Stimulated activated CD4-positive, alpha-beta T cell treated with anti-CD3 and anti-CD28 coated beads, Interleukin-4, amount 100 ng/mL, for 1 hour (primary cell): ENCODE measurements at places on chromosomes 4 and X.

DNA sequence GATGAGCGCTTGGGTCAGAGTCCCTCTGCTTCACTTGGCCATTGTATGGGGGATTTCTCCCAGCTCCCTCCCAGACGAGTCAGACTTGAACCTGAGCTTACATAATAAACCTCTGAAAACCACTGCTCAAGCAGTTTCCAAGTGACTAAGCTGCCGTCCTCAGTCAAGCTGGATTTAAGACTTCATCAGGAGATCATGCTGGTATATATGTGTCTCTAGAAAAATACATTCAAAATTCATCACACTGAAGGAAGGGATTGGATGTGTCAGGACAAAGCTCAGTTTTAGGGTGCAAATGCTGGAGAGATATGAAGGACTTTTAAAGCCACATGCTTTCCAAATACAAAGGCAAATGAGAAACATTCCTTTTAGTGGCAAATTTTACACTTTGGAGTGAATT is 114.3 kb downstream of the QDPR start:
- no peak for DNase-seq

DNA sequence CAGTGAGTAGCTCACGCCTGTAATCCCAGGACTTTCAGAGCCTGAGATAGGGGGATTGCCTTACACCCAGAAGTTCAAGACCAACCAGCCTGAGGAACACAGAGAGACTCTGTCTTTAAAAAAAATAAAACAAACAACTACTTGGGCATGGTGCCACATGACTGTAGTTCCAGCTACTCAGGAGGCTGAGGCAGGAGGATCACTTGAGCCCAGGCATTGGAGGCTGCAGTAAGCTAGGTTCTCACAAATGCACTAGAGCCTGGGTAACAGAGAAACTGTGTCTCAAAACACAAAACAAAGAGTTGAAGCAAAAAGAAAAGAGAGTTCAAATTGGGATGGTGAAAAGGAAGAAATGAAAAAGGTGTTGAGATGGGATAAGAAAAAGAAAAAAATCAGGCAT is 10.8 kb downstream of the CAMK2D start:
- no peak for DNase-seq

GRCh38 chr4:48654015-48654664 is 125.9 kb downstream of the FRYL start:
- DNase-seq, result no peak

DNA sequence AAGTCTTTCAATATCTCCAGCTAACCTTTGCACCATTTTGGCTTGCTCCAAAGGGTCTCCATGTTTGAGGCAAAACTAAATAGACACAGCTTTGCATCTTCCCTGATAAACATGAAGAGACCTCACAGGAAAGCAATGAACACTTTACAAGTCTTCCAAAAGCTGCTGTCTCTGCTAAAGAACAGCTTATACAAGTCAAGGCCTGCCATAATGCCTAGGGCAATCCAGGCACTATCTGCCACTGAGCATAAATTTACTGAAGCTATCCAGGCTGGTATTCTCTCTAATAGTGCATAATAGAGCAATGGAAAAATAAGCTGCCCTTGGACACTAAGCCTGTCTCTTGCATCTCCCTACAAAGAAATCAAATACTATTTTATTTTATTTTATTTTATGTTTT is 60.1 kb upstream of the S100G start:
- DNase-seq, result no peak

- DNase-seq, result no peak
Measured at GRCh38 chr4:144410230-144410783, 235.6 kb upstream of the HHIP start.

GRCh38 chr4:150482581-150482980 is 99.4 kb upstream of the MAB21L2 start:
- no peak for DNase-seq

DNA sequence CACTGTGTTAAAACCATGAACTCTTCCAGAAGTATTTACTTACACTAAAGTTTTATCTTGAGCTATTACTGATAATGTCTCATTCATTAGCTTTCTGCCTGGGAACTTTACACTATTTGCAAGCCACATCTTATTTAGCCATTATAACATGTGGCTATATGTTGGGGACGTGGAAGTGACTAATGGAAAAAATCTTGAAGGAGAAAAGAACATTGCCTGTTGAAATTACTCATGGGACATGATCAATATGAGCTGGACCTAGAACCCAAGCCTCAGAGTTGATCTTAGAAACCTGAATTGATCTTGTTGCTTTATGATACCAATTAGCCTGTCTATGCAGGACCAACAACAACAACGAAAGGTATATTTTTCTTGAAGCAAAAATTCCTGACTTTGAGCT is 22.5 kb upstream of the ARHGAP6 start:
- DNase-seq, result no peak

- no peak for DNase-seq
Measured at GRCh38 chr4:69775321-69775867, 15.0 kb upstream of the SULT1B1 start.

- no peak for DNase-seq
Measured at GRCh38 chr4:121472937-121473721, 92.3 kb upstream of the QRFPR start.

GRCh38 chr4:47510506-47511143 is 25.6 kb downstream of the ATP10D start:
- DNase-seq, result no peak

DNA sequence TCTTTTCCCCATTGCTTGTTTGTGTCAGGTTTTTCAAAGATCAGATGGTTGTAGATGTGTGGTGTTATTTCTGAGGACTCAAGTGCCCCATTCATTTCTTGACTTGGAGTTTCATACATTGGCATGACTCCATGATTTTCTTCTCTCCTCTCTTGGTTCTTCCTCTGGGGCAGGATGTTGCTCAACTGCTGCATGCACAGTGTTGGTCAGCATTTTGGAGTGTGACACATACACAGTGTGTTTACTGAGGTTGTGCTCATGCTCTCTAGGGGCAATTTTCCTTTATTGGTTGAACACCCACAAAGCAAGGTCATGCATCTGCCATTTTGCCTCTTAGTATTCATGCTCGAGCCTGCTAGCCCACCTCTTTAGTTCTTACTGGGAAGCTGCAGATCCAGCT is 1993.8 kb downstream of the ARAP2 start:
- DNase-seq, result no peak

- DNase-seq, result no peak
Measured at GRCh38 chr4:184096561-184097240, 121.0 kb downstream of the ENPP6 start.

DNA sequence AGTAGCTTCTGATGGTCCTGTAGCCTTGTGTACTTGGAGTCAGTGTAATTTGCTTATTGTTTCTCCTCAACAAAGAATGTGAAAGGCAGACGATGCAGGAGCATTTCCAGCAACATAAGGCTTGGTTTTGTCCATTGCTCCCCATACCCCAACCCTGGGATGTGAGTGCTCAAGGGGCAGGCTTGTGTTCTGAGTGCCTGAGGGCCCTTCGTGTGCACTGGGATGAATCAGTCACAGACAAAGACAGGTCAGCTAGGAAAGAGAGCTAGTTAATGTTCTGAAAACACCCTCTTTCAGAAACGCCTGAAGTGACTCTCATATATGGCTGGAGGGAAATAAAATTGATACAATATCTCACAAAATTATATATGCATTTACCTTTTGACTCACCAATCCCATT is 59.1 kb downstream of the PRPS1 start:
- no peak for DNase-seq

DNA sequence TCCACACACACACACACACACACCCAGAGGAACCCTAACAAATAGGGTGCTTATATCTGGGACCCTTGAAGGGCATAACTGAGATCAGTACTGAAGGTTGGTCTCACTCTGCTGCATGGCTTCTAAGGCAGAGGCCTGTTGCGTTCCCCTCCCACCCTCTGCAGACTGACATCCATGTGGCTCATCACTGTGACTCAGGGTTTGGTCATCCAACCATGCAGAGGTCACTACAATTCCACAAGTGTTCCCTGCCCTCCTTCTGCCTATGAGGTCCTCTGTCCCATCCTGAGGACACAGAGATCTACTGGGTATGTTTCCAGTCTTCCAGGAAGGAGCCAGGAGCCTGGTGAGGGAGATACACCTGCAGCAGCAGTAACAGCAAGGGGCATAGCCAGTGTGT is 55.8 kb downstream of the XAGE2 start:
- DNase-seq, result no peak

DNA sequence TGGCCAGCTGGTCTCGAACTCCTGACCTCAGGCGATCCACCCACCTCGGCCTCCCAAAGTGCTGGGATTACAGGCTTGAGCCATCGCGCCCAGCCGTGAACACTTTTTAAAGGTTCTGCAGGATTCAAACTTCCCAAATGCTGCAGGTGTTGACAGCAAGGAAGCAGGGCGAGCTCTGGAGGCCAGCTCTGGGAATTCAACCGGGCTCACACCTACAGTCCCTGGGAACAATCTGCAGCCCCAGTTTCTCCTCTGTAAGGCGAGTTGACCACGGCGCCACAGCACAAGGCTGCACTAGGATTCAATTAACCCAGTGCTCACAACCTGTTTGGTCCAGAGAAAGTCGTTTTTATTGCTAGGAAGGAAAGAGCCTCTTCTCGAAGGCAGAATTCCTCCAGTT is 1.6 kb downstream of the MTNR1A start:
- DNase-seq, result no peak

DNA sequence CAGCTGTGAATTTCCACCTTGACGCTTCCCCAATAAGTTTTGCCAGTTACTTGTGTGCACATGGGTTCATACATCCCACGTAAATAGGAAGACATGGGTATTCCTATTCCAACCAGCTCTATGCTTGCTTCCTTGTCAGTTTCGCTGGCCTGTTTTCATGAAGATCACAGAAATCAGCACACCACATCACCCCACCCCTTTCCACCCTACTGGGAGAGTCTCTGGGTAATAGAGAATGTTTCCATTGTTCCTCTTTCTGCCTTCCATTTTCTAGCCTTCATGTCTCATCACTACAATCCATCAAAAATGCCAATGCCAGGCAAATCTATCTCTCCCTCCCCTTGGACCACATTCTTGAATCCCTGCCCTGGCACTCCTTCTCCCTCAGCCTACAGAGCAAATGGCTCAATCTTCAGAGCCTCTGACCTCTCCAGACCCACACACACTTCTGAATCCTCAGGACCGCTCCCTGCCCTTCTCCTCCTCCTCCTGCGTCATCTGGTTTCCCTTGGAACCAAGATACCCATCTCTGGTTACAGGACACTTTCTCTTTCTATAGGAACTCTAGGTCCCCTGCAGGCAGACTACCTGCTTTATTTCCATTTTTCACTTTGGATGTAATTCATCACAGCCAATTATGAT is 323.3 kb downstream of the DHX15 start:
- DNase-seq, result no peak

- DNase-seq, result no peak
Measured at GRCh38 chrX:134721766-134722532, 63.7 kb upstream of the PLAC1 start.

GRCh38 chr4:81256059-81256970 is 41.3 kb upstream of the PRKG2 start:
- DNase-seq, result no peak

- no peak for DNase-seq
Measured at GRCh38 chr4:3388471-3389232, 53.1 kb upstream of the HGFAC start.

GRCh38 chrX:40434947-40435346 is 145.8 kb upstream of the ATP6AP2 start:
- DNase-seq, result no peak

DNA sequence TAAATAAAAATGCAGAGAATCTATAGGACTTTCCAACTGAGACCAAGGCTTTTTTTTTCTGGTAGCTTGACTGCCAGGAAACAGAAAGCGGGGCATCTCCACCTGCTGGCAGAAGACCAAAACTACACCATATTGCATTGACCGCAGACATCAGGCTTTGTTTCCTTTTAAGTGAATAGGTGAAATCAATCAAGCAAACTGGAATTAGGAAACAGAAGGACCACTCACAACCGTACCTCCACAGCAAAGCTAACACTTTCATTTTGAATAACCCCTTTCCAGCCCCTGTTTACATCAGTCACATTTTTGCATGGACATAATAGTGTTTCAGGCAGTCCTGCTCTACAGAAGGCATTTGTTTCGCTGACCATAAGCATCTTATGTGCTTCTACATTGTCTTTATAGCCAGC is 218.2 kb downstream of the IDS start:
- peak; percentile 25 for DNase-seq

DNA sequence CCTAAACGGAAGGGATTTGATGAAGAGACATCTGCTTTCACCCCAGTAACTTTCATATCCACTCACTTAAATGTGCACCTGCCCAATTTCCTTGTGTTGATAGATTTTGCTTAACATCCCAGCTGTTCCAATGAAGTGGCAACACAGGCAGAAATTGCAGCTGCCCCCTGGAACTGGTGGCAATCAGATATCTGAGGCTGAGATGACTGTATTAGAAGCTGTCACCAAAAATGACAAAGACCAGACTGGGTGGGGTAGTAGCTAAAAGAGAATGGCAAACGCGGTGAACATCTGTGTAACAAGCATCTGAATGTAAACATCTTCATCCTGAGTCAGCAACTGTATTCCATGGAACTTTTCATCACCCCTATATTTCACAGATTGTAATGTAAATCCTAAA is 17.1 kb downstream of the GABRA2 start:
- no peak for DNase-seq

GRCh38 chrX:15913146-15913545 is 58.5 kb upstream of the AP1S2 start:
- no peak for DNase-seq

GRCh38 chr4:124055896-124056295 is 656.6 kb downstream of the ANKRD50 start:
- no peak for DNase-seq

DNA sequence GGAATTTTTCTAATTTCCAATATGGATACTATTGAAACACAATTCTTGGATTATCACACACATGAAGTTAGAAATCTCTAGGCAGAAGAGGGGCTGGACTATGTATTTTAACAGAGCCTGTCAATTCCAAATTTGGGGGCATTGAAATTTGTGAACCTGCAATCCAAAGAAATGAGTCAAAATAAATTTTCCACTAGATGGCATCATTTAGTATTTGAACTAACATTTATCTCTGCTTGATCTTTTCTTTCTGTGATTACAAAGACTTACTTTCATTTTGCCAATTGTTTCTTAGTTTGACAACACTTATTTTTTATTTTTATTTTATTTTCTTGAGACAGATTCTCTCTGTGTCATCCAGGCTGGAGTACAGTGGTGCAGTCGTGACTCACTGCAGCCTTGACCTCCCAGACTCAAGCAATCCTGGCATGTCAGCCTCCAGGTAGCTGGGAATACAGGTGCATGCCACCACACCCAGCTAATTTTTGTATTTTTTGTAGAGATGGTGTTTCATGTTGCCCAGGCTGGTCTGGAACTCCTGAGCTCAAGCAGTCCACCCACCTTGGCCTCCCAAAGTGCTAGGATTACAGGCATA is 2.7 kb upstream of the PYURF start:
- no peak for DNase-seq

GRCh38 chrX:27565992-27566391 is 24.2 kb upstream of the DCAF8L2 start:
- DNase-seq, result no peak
